Mucosa of gallbladder (tissue), 1 donor: ENCODE measurements at places on chromosomes 11 and 22.

DNA sequence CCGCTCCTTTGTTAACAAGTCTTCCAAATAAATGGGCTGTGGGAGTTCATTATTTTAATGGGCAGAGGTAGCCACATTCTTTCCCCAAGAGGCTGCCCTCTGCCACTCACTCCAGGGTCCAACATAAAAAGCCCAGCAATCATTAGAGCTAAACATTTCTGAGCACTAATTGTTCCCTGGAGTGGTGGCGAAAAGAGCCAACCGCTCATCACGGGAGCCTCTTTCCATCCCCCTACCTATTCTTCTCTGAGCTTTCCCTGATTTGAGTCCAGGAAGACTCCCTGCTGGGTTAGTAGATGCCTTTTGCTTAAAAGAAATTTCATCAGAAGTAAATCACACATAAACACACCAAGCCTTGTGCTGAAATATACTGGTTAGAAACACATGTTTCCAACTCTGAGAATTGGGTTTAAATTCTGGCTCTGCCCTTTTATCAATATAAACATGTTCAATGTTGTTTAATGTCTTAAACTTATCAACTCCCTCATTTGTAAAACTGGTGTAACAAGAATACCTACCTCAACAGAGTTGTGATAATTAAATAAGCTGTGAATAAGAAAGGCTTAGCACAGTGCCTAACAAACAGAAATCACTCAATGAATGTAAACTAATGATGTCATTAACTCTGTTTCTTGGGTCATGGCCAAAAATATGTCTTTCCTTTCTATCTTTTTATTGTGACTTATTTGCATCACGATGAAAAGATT lies at the start of gene OR5A2:
Gene OR5A2, minus strand, starts transcription at position 53 of the 707 bp plus-strand sequence. CDS start 3,460 bp downstream, outside the sequence.
- DNase-seq: no peak

GRCh38 chr11:102010776-102011494 lies 36.3 kb upstream of the CFAP300 start:
- peak; percentile 78 for DNase-seq

DNA sequence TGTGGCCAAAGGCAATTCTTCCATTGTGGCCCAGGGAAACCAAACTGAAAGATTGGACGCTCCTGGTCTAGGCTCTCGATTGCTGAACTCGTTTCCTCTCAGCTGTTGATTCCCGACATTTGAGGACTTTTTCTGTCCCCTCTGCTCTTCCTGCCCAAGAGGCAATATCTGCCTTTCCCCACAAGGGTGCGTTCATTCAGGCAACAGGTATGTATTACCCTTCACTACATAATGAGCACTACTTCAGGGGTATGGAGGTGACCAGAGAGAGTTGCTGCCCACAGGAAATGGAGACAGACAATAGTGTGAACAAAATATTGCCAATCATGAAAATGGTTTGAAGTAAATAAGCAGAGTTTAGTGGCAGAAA lies 8.2 kb downstream of the PTH start:
- no peak for DNase-seq

DNA sequence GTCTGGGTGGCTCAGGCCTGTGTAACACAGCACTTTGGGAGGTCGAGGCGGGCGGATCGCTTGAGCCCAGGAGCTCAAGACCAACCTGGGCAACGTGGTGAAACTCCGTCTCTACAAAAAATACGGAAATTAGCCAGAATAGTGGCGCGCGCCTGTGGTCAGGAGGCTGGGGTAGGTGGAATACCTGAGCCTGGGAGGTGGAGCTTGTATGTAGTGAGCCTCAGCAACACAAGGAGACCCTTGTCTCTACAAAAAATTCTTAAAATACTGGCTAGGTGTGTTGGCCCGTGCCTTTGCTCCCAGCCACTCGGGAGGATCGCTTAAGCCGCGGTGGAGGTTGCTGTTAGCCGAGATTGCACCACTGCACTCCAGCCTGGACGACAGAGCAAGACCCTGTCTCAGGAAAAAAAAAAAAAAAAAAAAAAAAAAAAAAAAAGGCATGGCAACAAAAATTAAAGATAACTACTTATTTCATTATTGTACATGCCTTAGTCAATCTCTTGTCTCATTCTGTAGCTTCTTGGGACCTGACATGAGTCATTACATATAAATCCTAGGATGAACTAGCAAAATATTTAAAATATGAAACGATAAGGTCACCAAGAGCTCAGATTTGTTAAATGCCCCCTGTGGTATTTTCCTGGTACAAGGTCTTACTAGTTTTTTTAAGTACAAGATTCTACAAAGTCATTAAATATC lies 1.1 kb downstream of the TAF1D start:
- no peak for DNase-seq

GRCh38 chr11:33940538-33940815 lies 48.6 kb upstream of the LMO2 start:
- no peak for DNase-seq

DNA sequence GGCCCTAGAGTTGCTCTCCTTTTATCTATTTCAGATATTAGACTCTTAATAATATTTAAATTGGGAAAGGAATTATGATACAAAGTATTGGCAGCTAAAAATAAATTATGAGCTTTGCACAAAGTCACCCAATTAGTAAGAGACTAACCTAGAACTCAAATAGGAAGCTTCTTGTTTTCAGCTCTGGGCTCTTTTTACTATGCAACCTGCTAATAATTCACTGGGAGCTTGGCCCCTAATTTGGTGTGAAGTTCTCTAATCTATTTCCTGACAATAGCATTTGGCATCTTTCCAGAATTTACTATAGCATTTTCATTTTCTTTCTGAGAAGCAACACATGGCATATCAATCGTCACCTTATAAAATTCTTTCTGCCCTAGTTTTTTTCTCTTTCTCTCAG lies 727.7 kb upstream of the ANO5 start:
- no peak for DNase-seq

DNA sequence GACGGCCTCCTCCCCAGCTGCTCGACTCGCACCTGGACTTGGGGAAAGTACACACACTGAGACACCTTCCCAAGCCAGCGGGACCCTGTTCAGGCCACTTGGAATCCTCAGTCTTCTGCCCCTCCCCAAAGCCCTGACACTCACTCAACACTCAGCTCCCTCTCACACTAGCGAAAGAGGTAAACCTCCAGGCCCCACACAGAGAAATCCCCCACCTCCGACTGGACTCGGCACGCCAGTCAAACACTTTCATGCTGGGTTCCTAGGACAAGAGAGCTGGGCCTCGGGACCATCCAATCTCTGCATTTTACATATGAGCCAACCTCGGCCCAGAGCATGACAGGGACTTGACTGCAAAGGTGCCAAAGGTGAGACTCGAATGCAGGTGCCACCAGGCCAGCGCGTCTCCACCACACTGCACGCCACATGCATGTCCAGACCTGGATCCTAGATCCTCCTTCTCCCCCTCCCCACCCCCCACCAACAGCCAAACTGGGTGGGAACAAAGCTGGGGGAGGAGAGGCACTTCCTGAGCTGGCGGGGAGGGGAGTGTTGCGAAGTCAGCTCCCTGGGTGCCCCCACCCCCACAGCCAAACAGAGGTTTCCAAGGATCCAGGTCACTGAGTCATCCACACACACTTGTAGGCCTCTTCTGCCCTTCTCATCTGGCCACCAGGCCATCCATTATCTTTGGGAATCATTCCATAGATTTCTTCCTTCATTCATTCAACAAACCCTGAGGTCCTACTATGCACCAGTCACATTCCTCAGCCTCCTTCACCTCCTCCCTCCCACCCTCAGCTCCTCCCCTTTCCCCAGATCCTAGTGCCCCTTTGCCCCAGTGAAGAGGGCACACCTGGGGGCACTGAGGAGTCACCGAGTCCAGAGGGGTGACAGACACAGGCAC lies 10.7 kb upstream of the CD5 start:
- DNase-seq: no peak

- DNase-seq: no peak
These were observed 6.0 kb upstream of the FLRT1 start for GRCh38 chr11:64029773-64030172.

GRCh38 chr11:28566339-28567089 lies 458.3 kb downstream of the METTL15 start:
- DNase-seq: peak; percentile 76

GRCh38 chr11:11982975-11983374 lies 25.5 kb downstream of the DKK3 start:
- DNase-seq: no peak

DNA sequence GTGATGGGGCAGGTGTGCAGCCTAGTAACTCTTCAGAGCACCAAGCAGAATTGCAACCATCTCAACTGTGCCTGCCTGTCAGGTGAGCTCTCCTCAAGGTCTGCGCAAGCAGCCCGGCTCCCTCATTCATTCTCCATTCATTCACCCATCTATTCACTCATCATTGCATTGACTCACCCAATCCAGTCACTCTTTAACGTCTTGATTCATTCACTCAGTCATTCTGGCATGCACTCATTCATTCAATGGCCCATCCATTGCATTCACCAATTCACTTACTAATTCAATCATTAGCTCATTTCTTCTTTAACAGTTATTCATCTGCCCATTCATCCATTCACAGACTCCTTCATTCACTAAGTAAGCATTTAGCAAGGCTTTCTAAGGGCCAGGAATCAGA lies 111.8 kb downstream of the PDE2A start:
- DNase-seq: no peak

GRCh38 chr11:123302751-123303195 lies 107.7 kb upstream of the CLMP start:
- DNase-seq: no peak

DNA sequence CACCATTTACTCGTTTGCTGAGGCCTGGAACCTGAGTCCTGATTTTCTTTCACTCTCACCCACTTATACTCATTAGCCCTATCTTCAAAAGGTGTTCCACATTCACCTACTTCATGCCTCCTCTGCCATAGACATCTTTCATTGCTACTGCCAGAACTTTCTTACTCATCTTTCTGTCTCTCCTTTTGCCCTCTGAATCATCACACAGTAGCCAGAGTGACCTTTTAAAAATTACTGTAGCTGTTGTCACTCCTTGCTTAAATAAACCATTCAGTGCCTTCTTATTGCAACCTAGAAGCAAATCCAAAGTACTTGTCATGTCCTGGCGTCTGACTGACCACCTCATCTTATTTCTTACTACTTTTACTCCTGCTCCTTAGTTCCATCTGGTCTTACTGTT lies 38.2 kb downstream of the ATXN10 start:
- DNase-seq: no peak

DNA sequence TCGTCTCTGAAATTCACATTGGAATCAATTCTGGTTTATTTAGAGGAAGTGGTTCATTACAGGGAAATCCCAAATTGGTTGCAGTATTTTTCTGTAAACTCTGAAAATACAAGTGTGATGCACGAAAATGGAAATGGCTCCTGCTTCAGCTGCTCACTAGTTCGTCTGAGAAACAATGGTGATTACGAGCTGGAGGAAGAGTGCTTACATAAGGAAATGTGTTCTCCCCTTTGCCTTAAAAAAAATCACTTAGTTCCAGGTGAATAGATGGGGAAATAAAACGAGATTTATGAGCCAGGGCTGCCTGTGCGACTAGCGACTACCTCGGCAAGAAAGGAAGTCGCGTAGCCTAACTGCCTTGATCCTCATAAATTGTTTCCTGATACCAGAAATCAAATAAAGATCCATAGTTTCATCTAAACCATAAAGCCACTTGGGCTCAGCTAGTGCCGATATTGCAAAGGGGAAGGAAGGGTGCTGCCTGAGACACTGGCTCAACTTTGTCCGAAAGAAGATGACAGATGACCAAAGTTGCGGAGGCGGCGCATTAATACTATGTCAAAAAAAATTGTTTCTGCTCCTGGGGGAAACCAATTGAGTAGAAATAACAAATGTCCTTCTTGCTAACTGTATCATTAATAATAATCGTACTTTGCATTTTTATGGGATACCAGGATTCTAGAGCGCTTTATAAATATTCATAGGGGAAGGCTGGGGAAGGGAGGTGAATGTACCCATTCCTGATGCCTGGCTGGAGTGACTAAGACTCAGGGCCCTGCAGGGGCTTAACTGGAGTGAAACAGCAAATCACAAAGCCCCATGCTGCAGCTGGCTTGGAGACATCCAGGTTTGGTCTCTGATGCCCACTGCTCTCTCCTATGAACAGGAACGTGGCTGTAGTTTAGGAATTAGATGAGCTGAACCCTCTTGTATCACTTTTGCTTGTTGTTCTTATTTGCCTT lies 185.7 kb downstream of the BLID start:
- no peak for DNase-seq

DNA sequence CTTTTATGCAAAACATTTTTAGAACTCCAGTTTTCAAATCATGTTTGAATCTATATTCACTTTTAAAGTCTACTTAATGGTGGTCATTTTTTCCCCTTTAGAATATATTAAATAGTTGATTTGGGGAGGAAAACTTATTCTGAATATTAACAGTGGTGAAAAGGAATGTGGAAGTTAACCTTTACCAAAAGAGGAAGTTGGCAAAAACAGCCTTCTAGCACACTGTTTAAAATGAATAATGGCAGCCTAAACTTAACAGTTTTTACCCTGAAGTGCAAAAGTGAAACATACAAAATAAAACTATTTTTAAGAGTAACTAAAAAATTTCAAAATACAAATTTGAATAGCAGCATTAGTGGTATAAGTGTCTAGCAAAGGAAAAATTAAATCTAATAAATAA lies 86.4 kb downstream of the GRK3 start:
- no peak for DNase-seq

DNA sequence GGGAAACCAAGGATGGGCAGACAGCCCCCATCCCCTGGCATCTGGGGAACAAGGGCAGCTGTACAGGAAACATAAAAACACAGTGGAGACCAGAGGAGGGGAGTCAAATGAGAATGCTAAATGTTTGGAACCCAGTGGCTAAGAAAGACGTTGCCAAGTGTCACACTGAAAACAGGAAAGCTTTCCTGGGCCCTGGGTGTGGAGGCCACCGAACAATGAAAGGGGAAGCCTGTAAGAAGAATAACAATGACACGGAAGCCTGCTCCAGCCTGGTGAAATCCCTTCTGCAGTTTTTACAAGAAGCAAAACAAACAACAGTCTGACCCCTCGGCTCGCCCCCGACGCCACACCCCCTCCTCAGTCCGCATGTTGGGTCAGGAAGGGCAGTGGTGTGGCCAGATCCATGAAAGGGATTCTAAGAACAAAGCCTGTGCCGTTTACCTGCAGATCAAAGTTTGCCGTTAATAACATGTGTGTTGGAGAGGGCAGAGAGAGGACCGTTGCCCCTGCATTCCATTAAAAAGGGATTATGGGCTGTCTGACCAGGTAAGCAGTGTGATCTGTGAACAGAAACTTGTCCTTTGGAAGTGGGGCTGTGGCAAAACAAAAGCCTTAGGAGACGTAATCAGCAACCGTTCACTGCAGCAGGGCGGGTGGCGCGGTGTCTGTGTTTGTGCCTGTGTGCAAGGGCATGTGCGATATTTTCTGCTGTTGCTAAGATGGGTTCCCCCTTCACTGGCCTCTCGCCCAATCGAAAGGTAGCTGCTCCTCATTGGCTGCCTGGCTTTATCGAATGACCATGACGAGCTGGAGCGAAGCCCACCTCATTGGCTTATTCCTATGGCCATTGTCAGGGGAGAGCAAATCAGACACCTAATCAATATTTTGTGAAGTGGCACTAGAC lies 113.7 kb upstream of the BLID start:
- peak; percentile 32 for DNase-seq
